ENCODE measurements at places on chromosomes 7 and 10. TPM values are rescaled to one million over a fixed set of nuclear protein-coding genes. Genes with fewer than 3 reads are reported as not detected.

Gene STEAP1B
- 0.65 TPM for total RNA-seq

GRCh38 chr10:24866604-24867583 is 85.5 kb downstream of the PRTFDC1 start:
- H3K36me3 ChIP-seq: no peaks in the 10 kb centered on the region
- DNase-seq: peak; percentile 58
- H3K4me1 ChIP-seq: peaks cover 10% of the 10 kb centered on the region
- no peak overlapping the region for H3K4me3 ChIP-seq

DNA sequence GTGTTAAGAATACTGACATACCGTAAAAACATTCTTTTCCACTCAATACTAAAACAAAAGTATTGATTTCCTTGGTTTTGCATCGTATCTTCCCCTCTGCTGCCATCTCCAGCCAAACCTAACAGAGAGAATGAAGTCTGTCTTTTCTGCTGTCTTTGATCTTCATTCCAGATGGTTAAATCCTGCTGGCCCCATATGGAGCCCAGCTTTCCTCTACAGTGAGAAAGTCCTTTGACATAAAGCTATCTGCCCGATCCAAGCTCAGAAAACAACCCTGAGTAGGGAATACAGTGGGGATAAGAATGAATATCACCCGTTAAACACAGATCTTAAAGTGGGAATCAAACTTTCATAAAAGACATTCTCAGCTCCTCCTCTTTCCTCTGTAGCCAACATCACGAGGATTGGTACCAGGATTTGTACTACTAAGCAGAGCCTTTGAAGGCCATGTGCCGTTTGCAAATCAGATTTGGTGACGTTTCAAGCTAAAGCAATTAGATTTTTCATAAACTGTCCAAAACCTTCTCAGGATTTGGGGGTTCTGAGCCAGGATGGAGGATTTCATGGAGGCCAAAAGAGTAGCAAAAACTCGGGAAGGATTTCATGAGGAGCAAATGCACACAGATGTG is 30.8 kb upstream of the GPAM start:
- no peaks in the 10 kb centered on the region for H3K27me3 ChIP-seq
- no peaks in the 10 kb centered on the region for H3K36me3 ChIP-seq
- H3K4me1 ChIP-seq: no peaks in the 10 kb centered on the region
- no peak overlapping the region for H3K4me3 ChIP-seq
- DNase-seq: no peak

Gene R3HCC1L
- total RNA-seq: 5.3 TPM

GRCh38 chr7:291373-292092 is 1.6 kb downstream of the FOXL3 start:
- peaks cover 79% of the 10 kb centered on the region for H3K27me3 ChIP-seq
- no peak overlapping the region for H3K27ac ChIP-seq
- no peaks in the 10 kb centered on the region for H3K4me1 ChIP-seq
- no peaks in the 10 kb centered on the region for H3K36me3 ChIP-seq
- no peak overlapping the region for H3K4me3 ChIP-seq

GRCh38 chr10:31578951-31579350 is 259.9 kb downstream of the ZEB1 start:
- H3K27me3 ChIP-seq: no peaks in the 10 kb centered on the region
- H3K36me3 ChIP-seq: no peaks in the 10 kb centered on the region
- DNase-seq: no peak
- H3K4me1 ChIP-seq: peaks cover 26% of the 10 kb centered on the region

DNA sequence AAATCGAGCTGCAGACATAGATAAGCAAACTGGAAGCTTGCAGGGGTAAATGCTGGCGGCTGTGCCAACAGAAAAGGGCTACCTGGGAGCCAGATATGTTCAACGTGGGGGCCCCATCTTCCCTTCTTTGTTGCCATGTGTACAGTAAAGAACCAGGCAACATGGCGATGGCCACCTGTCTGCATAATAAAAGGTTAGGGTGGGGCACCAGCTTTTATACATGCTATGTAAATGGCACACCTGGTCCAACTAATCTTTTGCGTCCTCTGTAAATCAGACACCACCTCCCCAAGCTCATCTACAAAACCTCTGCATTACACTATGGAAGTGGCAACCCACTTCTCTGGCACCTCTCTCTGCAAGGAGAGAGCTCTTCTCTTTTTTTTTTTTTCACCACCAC is 13.9 kb downstream of the BUD31 start:
- H3K27me3 ChIP-seq: no peaks in the 10 kb centered on the region
- no peak overlapping the region for H3K4me3 ChIP-seq
- H3K4me1 ChIP-seq: no peaks in the 10 kb centered on the region
- no peak overlapping the region for H3K27ac ChIP-seq

DNA sequence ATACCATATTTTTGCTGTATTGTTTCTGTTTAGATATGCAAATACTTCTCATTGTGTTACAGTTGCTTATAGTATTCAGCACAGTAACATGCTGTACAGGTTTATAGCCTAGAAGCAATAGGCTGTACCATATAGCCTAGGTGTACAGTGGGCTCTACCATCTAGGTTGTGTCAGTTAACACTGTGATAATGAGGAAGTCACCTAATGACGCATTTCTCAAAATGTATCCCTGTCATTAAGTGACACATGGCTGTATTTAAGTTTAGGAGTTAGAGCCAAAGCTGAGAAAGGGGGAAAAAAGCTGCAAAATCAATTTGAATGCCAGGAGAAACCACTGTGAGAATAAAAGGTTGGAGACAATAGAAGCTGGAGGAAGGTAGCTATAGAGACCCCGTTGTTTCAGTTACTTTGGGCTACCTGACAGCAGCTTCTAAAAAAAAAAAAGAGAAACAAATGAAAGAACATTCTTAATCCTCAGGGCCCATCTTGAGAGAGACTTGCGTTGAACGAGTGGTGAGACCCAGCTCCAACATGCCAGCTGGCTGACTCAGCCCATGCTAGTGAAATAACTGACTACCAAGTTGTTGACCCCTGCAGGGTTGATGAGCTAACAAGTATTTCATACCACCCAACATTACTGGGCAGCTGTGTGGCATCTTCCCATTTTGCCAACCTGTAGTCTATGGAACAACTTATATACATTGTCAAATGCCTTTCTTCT is 8.7 kb downstream of the STARD3NL start:
- DNase-seq: no peak
- no peak overlapping the region for H3K27ac ChIP-seq
- H3K4me1 ChIP-seq: peaks cover 48% of the 10 kb centered on the region
- H3K4me3 ChIP-seq: no peak overlapping the region
- no peaks in the 10 kb centered on the region for H3K36me3 ChIP-seq

Gene RBM48
- total RNA-seq: 11.9 TPM

DNA sequence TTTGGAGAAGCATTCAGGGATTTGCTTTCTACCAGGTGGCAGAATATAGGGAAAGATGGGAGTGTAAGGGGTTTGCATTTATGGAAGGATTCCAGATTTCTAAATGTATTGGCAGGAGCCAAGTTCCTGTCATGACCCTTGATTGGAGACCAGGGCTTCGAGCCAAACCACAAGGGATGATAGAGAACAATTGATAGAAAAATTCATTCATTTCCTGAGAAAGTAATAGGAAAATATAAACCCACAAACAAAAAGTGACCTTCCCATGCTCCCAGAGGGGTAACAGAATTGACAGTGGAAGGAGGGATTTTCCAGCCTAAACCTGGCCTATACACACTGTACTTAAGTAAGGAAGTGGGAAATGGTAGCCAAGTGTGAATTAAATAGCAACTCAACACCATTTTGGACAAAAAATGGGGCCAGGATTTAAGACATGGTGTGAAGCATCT is 22.4 kb upstream of the IFIT2 start:
- DNase-seq: peak; percentile 27
- H3K4me3 ChIP-seq: no peak overlapping the region
- peak overlapping the region; percentile 80 for H3K27ac ChIP-seq
- peaks cover 47% of the 10 kb centered on the region for H3K4me1 ChIP-seq
- no peaks in the 10 kb centered on the region for H3K36me3 ChIP-seq

DNA sequence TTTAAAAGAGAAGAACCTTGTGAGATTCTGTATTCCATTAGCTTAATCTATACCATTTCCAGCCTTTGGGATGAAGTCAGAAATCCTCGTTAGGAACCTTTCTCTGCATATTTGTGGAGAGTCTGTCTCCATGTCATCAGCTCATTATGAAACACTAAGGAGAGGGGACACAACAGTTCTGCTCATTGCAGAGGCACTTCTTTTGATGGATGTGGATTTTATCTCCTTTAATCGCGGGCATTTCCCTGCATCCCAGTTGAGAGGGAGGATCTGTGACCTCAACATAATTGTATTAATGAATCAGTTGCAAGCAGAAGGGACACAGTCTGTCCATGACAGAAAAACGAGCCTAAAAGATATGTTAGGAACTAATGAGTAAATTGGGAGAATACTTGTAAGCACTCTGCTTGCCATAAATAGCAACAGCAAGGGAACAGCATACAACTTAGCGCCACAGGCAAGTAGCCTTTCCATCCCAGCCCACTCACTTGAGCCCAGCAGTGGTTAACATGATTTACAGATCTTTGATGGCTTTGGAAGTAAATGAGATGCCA is 37.9 kb downstream of the SORCS1 start:
- no peaks in the 10 kb centered on the region for H3K27me3 ChIP-seq
- no peak overlapping the region for H3K4me3 ChIP-seq
- no peaks in the 10 kb centered on the region for H3K4me1 ChIP-seq
- H3K27ac ChIP-seq: no peak overlapping the region
- DNase-seq: no peak

Gene COL26A1
- total RNA-seq: 0.50 TPM

DNA sequence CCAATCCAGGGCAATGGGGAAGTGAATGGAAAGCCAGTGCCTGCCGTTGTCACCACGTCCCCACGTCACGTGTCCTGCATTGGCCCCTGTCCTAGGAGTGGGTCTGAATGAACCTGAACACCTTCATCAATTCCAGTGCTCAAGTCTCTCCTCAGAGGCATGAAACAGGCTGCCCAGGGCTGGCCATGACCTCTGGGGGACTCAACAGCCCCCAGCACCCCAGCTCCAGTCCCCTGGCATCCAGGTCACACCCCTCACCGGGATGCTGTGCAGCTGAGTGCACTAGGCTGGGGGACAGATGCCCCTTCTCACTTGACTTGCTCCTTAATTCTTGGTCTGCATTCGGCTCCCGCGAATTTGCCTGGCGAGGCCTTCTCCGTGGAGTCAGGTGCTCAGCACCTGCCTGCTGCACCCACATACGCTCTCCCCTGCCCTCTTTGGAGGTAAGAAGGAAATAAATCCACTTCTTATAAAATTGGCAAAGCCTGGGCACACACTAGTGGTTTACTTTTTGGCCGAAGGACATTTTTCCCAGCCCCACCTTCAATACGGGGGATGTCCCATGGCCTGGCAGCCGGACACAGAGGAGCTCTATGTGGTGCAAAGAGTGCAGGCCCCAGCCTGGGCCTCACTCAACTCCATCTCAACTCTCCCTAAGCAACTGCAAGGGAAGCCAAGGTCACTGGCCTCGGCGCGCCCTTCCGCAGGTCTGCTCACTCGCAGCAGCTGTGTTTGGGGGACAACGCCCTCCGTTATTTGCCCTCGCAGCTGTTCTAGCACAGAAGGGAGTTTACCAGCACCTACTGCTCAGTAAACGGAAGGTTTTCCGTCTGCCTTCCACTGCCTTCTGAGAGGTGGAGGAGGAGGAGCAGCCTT is 77.6 kb upstream of the SHH start:
- peaks cover 4% of the 10 kb centered on the region for H3K27me3 ChIP-seq
- no peaks in the 10 kb centered on the region for H3K36me3 ChIP-seq
- H3K4me3 ChIP-seq: no peak overlapping the region
- H3K27ac ChIP-seq: no peak overlapping the region

DNA sequence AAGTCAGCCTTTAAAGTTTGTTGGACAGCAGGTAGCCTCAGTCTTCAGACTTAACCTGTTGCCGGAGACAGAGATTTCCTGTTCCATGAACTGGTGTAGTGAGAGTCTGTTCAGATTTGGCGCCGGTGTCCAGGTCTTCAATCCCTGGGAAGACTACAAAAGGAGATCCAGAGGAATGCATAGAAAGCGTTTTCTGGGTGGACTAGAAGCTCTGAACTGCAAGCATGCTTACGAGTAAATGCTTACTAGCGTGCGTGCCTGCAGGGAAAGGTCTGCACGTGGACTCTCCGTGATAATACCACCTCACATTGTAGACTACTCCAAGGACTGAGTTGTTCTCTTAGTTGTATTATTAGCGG is 878 bp downstream of the GLRX3 start:
- peak overlapping the region; percentile 91 for H3K27ac ChIP-seq
- no peaks in the 10 kb centered on the region for H3K27me3 ChIP-seq
- peaks cover 57% of the 10 kb centered on the region for H3K4me1 ChIP-seq
- H3K36me3 ChIP-seq: no peaks in the 10 kb centered on the region
- no peak for DNase-seq

DNA sequence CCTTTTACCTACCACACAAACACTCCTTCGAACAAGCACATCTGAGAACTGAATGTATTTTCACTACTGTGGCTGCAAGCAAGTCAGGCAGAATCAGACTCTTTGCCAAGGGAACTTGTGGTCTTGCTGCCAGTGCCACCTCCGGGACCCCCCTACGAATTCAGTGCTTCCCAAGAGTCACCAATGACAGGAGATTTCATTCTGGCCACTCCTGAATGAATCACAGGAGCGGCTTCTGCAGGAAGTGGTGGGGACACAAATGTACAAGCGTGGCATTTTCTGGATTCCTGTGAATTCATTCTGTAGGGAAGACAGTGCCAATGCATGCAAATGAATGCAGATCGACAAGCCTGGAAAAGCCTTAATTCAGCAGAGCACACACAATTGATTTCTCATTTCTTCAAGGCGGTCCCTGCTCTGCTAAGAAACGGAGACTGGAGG is 161.2 kb downstream of the CAMK1D start:
- DNase-seq: no peak
- H3K4me1 ChIP-seq: no peaks in the 10 kb centered on the region
- H3K36me3 ChIP-seq: no peaks in the 10 kb centered on the region
- no peak overlapping the region for H3K4me3 ChIP-seq
- H3K27me3 ChIP-seq: no peaks in the 10 kb centered on the region
- H3K27ac ChIP-seq: no peak overlapping the region

DNA sequence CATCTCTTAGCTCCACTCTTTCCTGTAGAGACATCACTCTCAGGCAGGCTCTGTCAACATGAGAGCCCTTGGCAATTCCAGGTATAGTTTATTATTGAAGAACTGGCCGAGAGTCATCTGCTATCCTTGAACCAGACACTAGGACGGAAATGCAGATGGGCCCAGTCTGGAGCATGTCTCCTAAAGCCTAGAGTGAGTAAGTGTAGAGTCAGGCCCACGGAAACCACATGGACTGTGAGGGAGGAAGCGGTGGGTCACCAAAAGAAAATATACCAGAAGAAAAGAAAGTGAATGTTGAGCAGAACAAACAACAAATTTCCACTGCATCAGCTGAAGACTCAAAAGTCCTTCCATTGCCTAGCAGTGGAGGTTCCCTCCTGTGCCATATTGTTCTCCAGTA is 15.7 kb upstream of the RELN start:
- no peaks in the 10 kb centered on the region for H3K36me3 ChIP-seq
- H3K27ac ChIP-seq: no peak overlapping the region
- no peak overlapping the region for H3K4me3 ChIP-seq
- no peak for DNase-seq
- H3K27me3 ChIP-seq: peaks cover 4% of the 10 kb centered on the region
- H3K4me1 ChIP-seq: no peaks in the 10 kb centered on the region

GRCh38 chr10:42419789-42420188 is 218.6 kb downstream of the ZNF33B start:
- H3K4me3 ChIP-seq: no peak overlapping the region
- H3K27me3 ChIP-seq: no peaks in the 10 kb centered on the region
- no peak overlapping the region for H3K27ac ChIP-seq
- H3K4me1 ChIP-seq: no peaks in the 10 kb centered on the region
- no peak for DNase-seq
